ENCODE measurements at places on chromosomes 2 and 18. TPM values are rescaled to one million over a fixed set of nuclear protein-coding genes. Genes with fewer than 3 reads are reported as not detected.

The VWC2L gene
- not detected for total RNA-seq

The GALR1 gene
- total RNA-seq: not detected

The GALNT3 gene
- 0.30 TPM for total RNA-seq

- H3K27me3 ChIP-seq: no peaks in the 10 kb centered on the region
- H3K27ac ChIP-seq: no peak overlapping the region
- H3K36me3 ChIP-seq: no peaks in the 10 kb centered on the region
Measured at GRCh38 chr18:67354692-67355091, 161.8 kb downstream of the DSEL start.

DNA sequence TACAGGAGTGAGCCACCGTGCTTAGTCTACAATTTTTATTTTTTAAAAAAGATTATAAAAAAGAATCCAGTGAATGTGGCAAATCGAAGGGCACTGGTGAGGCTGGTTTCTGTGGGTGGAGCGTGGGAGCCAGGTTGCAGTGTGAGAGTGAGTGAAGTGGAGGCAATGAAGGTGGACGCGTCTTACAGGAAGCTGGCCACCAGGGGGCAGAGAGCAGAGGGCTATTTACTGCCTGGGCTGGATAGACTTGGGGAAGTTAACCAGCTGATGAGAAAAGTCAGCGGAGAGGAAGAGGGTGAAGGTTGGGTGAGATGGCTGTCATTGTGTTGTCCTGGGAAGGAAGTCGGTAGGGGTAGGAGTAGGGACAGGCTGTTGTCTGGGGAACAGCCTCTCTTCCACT lies 6.8 kb downstream of the SCTR start:
- H3K4me1 ChIP-seq: no peaks in the 10 kb centered on the region
- peak; percentile 36 for DNase-seq
- no peaks in the 10 kb centered on the region for H3K36me3 ChIP-seq
- no peak overlapping the region for H3K27ac ChIP-seq
- H3K27me3 ChIP-seq: peaks cover 12% of the 10 kb centered on the region
- H3K4me3 ChIP-seq: no peak overlapping the region

GRCh38 chr2:48148841-48149430 lies 242.6 kb upstream of the FBXO11 start:
- no peak overlapping the region for H3K27ac ChIP-seq
- H3K27me3 ChIP-seq: no peaks in the 10 kb centered on the region
- no peak overlapping the region for H3K4me3 ChIP-seq
- peaks cover 5% of the 10 kb centered on the region for H3K4me1 ChIP-seq

Measured in heart right ventricle (tissue), 16 donors.